ENCODE measurements at places on chromosomes 5 and 9. TPM values are rescaled to one million over a fixed set of nuclear protein-coding genes. Genes with fewer than 3 reads are reported as not detected.

GRCh38 chr5:944992-945685 is 52.5 kb downstream of the TRIP13 start:
- no peak for DNase-seq

The FABP6 gene
- not detected for total RNA-seq

The UGT3A2 gene
- 0.27 TPM for total RNA-seq

The SLC45A2 gene
- not detected for total RNA-seq

- DNase-seq = no peak
Observed at GRCh38 chr5:180535573-180535972, 41.4 kb downstream of the CNOT6 start.

GRCh38 chr5:14331386-14331781 is 188.2 kb downstream of the TRIO start:
- no peak for DNase-seq

The PCDHAC1 gene
- not detected for total RNA-seq

GRCh38 chr5:158039911-158040347 is 181.0 kb upstream of the CLINT1 start:
- no peak for DNase-seq

The PCDHGB7 gene
- total RNA-seq = 0.08 TPM

DNA sequence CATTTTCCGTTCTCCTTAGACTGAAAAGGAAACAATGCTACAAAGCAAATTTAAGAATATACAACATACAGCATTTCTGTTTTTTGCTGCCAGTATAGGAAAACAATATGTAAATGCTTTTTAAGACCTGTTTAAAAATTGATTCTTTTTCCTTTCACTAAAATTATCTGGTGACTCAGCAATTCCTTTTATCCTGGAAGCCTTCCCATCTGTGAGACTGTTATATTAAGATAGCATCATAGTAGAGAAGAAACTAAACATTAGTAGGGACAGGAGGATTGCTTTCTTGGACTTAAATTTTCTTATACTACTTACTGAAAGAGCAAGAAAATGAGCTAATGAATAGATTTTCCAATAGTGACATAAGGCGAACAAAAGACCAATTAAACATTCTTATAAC is 30.0 kb upstream of the GPR21 start:
- no peak for DNase-seq

DNA sequence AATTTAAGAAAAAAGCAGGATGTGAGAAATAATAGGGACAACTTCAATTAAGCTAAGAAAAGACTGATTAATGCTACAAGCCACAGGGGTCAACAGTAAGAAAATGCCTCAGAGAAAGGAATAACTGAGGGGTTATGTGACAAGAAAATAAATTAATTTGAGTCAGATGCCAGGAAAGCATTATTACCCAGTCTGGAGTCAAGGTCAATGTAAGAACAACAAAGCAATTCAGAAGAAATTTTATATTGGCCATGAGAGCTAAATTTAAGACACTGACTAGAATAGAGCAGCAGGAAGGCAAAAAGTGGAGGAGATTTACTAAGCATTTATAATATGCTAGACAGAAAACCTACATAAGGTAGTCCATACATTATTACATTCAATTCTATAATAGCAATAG is 73.5 kb downstream of the CDH10 start:
- no peak for DNase-seq

The UBAC1 gene
- total RNA-seq = 39.8 TPM

The MYMK gene
- total RNA-seq = not detected

The GLE1 gene
- total RNA-seq = 51.4 TPM

- DNase-seq = no peak
Observed at GRCh38 chr5:142614054-142614453, 71.8 kb downstream of the FGF1 start.

- no peak for DNase-seq
Observed at GRCh38 chr9:133597316-133597957, 11.8 kb downstream of the FAM163B start.

GRCh38 chr5:133257977-133258376 is 206.2 kb downstream of the HSPA4 start:
- no peak for DNase-seq

GRCh38 chr5:135890296-135890695 is 5.3 kb downstream of the IL9 start:
- DNase-seq = no peak

DNA sequence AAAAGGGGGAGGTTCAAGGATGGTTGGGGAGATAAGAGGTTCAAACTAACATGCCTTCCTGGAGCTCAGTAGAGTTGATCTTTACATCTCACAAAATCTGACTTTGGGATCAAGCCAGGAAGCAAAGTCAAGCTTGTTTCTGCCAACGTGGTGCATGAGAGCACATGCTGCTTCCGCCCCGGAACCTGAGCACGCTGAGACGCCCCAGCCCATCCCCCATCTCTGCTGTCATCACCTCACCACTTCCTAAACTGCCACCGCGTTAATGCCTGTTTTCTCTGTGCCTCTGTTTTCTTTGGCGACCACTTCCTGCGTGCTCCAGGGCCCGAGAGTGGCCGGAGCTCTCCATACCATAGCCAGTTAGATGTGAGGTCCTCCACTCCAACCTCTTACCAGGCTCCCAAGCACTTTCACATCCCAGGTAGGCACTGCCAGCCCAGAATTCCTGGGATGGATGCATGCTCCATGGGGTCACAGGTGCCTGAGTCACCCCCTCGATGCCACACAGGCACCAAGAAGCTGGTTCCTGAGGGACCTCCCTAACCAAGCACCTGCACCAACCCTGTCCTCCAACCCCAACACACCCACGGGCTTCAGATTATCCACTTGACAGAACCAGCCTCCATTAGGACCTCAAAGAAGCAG is 31.2 kb upstream of the AFAP1L1 start:
- DNase-seq = peak; percentile 67

- no peak for DNase-seq
Observed at GRCh38 chr9:4035777-4036176, 264.1 kb downstream of the GLIS3 start.

The PCDHA1 gene
- total RNA-seq = not detected

- DNase-seq = no peak
Observed at GRCh38 chr9:15101095-15101494, 190.9 kb upstream of the FREM1 start.

The SLC6A19 gene
- total RNA-seq = not detected

- DNase-seq = no peak
Observed at GRCh38 chr5:88792144-88792840, 90.7 kb downstream of the MEF2C start.

Measured in activated naive CD4-positive, alpha-beta T cell treated with anti-CD3 and anti-CD28 coated beads, Interleukin-2, amount 50 U/mL, for 72 hours (primary cell).